Activated B cell treated with CpG ODN at 0.5 μM for 24 hours (primary cell): ENCODE measurements at places on chromosomes 5 and 9. TPM values are rescaled to one million over a fixed set of nuclear protein-coding genes. Genes with fewer than 3 reads are reported as not detected.

DNA sequence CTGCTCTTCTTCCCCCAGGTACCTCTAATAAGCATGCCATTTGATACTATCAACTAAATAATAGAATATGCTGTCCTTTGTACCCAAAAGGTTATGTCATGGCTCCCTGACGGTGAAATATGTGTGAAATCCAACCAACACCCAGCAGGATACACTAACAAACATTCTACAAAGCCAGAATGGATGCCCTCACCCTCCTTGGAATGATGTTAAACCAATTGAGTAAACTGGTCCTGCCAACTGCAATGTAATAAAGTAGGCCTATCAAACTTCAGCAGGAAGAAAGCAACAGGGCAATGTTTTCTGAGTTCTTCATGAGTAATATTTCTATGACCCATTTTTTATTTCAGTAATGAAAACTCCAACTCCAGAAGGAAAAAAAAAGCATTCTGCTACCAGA is 24.9 kb downstream of the RGMB start:
- DNase-seq, result no peak

The CCDC152 gene
- 6.4 and 6.9 TPM in 2 replicates for total RNA-seq

The RFK gene
- total RNA-seq, result 7.7 and 8.0 TPM in 2 replicates

The SLC1A1 gene
- total RNA-seq, result 1.4 and 2.0 TPM in 2 replicates

The ZNG1F gene
- 13.6 and 17.7 TPM in 2 replicates for total RNA-seq
